ENCODE measurements at places on chromosomes 6 and 20.

GRCh38 chr6:41872147-41872546 lies 23.0 kb downstream of the USP49 start:
- no peak for DNase-seq

- no peak for DNase-seq
These were observed 68.1 kb downstream of the PLCB4 start for GRCh38 chr20:9137001-9137400.

- DNase-seq = no peak
These were observed 19.2 kb downstream of the CAPN11 start for GRCh38 chr6:44177691-44178423.

- no peak for DNase-seq
These were observed 244.1 kb upstream of the TBX18 start for GRCh38 chr6:85008296-85009009.

DNA sequence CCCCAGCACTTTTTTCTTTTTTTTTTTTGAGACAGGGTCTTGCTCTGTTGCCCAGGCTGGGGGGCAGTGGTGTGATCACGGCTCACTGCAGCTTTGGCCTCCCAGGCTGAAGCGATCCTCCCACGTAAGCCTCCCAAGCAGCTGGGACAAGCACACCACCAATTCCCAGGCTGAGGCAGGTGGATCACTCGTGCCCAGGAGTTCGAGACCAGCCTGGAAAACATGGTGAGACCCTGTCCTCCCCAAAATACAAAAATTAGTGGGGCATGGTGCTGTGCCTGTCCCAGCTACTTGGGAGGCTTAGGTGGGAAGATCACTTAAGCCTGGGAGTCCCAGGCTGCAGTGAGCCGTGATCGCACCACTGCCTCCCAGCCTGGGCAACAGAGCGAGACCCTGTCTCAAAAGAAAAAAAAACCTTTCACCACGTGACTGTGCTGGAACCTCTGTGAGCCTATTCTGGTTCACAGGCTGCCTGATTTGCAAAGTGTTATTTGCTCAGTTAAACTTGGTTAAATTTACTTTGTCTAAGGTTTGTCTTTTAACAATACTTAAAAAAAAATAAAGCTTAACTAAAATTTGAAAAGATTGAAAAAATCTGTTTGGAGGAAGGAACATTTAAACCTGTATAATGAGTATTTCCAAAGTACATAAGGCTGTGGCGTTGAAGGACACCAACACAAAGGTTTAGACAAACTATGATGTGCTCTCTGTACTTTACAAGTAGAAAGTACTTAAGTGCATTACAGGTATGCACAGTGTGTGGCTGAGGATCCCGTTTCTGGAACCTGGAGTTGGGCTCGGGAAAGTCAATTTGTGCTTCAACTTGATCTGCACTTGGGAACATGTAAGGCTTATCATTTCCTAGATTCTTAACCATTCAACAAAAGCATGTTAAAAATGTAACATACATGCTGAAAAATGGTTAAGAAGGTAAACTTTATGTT lies 55.0 kb downstream of the PPP1R3G start:
- no peak for DNase-seq

- DNase-seq = no peak
These were observed 1.9 kb downstream of the KATNA1 start for GRCh38 chr6:149646599-149646998.

All from CD4-positive, alpha-beta T cell treated with Interferon gamma for 1 hour (primary cell).